Stimulated activated CD4-positive, alpha-beta T cell treated with anti-CD3 and anti-CD28 coated beads, Interleukin-12 subunit alpha, Interleukin-12 subunit beta, amount 100 ng/mL, for 24 hours (primary cell): ENCODE measurements at places on chromosomes 4 and X.
A peak's percentile ranks its signal among the peaks of the same experiment; 100 is the strongest.

DNA sequence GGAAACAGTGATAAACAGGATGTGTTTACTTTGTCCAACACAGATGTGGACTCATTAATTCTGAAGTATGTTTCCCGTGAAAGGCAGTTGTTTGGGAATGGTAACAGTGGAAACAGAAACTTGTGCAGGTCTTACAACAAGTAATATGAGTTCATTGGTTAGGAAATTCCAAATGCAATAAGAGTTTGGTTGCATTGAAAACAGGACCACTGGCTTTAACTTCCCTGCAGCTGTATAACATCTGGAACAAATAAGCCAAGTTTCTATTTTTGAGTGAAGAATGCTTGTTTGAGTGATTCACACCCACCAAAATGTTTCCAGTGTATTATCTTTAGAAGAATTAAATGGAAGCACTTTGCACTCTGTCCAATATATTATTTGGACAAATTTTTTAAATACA is 82.4 kb upstream of the BMP3 start:
- DNase-seq: no peak

- no peak for DNase-seq
Measured at GRCh38 chr4:148077581-148077980, 345.7 kb downstream of the ARHGAP10 start.

- no peak for DNase-seq
Measured at GRCh38 chr4:4507923-4508322, 33.9 kb downstream of the STX18 start.

- no peak for DNase-seq
Measured at GRCh38 chrX:80816051-80816450, 6.4 kb upstream of the BRWD3 start.

- no peak for DNase-seq
Measured at GRCh38 chr4:126291886-126292285, 977.1 kb downstream of the FAT4 start.

GRCh38 chr4:101282076-101282844 is 65.1 kb downstream of the PPP3CA start:
- no peak for DNase-seq

GRCh38 chr4:13599159-13599558 is 28.4 kb downstream of the BOD1L1 start:
- DNase-seq: no peak

DNA sequence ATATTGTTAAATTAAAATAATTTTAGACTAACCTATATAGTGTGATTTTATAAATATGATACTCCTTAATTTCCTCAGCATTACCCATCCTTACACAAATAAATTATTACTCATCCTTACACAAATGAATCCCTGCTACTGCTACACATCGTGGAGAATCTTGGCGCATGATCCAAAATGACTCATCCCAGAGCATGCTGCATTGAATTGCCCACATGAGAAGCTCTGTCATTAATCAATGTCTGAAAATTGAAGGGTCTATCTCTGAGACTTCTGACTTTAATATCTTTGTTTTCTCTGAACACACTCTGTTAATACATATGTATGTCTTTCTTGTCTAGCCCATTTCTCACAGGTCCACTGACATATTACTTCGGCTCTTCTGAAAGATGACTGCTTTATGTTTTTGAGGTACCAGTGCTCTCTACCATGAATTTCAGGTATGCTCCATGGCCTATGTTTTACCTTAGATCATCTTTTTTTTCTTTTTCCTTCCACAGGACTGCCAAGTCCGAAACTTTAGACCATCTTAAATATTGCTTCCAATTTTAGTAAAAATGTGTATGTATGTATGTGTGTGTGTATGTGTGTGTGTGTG is 15.7 kb upstream of the DUSP21 start:
- no peak for DNase-seq

GRCh38 chr4:5865896-5866599 is 26.8 kb downstream of the CRMP1 start:
- no peak for DNase-seq

DNA sequence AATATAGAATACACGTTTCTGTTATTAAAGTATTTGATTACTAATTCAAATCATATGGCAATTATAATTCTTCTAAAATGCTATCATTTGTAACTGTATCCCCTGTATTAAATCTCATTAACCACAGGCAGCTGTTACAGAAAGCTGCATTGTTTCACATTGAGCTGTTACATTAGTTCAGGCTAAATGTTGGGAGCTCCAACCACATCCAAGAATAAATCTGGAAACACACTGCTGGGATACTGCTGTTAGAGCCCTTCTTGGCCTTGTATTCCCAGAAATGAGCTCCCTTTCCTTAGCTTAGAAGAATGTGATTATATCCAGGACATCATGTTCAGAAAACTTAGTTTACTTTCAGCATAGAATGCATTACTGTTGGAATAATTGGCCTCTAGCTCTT is 48.2 kb downstream of the GUCY1B1 start:
- no peak for DNase-seq

- no peak for DNase-seq
Measured at GRCh38 chr4:26017531-26017930, 103.5 kb downstream of the SMIM20 start.

DNA sequence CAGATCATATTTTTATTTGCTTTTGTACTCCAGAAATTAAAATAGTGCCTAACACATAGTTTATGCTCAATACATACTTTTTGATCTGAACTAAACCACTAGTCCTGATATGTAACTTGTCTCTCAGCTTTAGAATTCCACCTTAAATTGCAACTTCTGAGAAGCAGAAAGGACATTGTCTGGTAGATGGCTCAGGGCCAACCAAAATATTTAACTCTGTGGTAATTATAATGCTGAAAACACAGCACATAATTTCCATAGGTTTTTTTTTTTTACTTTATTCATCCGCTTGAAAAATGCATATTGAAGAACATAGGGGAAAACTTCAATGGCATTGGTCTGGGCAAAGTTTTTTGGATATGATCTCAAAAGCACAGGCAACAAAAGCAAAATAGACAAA is 59.3 kb downstream of the AREG start:
- no peak for DNase-seq

GRCh38 chr4:13538427-13538973 is 5.8 kb downstream of the NKX3-2 start:
- DNase-seq: no peak

- no peak for DNase-seq
Measured at GRCh38 chr4:137635108-137635507, 102.8 kb upstream of the PCDH18 start.

GRCh38 chrX:111095974-111096895 is at the start of gene PAK3:
Gene PAK3 (plus strand): TSS chrX:111096191. CDS start chrX:111123104, 26,913 bp downstream.
- no peak for DNase-seq

DNA sequence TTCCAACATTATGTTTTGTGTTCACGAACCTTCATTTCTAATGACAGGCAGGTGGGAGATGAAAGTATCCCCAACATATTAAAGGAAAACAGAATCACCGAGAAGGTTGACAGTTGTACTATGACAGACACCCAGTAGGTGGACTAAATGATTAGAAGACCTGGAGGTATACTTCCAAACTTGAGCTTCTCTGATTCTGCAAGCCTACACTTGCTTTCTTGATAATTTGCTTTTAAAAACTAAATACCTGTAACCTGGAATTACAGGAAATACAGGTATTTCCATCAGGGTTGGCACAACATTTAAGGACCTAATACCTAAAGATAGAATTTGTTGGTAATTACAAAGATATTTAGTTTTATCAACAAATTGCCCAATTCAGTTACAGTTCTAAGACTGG is 43.4 kb downstream of the C4orf51 start:
- DNase-seq: no peak

GRCh38 chr4:119587796-119588195 is 40.8 kb downstream of the PDE5A start:
- no peak for DNase-seq

DNA sequence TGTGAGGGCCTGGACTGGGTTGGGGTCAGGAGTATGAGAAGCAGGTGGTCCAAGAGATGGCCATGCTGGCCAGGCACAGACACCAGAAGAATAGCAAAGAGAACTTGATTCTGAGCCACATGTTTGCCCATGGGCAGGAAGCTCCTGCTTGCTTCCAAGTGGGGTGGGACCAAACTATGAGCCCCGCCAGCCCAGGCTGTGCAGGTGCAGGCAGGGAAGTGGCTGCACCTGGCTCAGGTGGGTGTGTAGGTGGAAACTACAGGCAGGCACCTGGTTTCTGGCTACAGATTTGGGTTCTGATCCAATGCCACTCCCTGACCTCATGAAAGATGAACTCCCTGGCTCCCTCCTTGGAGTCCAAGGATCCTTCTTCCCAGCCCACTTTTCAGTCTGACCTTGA is 207.9 kb upstream of the KLF3 start:
- no peak for DNase-seq

- no peak for DNase-seq
Measured at GRCh38 chrX:74931214-74931613, 6.0 kb upstream of the NEXMIF start.

GRCh38 chrX:40152173-40152711 is 54.5 kb upstream of the BCOR start:
- no peak for DNase-seq

GRCh38 chr4:184100297-184100885 is 117.3 kb downstream of the ENPP6 start:
- peak; percentile 45 for DNase-seq

GRCh38 chrX:114842181-114842580 is 175.2 kb downstream of the IL13RA2 start:
- DNase-seq: no peak

DNA sequence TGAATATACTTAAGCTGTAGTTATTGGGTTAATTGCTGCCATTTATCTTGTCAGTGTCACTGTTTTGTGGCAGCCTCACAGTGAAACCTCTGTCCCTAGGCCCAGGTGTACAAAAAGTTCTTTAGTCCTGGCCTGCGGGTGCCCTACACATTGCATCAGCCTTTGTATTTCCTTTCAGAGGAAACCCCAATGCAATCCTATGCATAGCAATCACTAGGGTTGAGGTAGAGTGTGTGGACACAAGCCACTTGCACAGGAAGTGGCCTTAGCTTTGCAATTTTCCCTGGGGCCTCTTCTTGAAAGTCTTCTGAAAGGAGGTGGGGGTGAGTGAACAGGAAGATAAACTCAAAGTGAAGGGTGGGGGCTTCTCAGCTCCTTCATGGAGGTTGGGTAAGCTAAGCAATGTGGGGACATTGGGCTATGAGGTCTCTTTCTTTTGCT is 27.8 kb downstream of the VSIG4 start:
- no peak for DNase-seq

GRCh38 chr4:78581618-78582017 is 30.0 kb downstream of the ANXA3 start:
- DNase-seq: no peak

GRCh38 chr4:130056286-130056685 is 960.3 kb downstream of the C4orf33 start:
- DNase-seq: no peak

DNA sequence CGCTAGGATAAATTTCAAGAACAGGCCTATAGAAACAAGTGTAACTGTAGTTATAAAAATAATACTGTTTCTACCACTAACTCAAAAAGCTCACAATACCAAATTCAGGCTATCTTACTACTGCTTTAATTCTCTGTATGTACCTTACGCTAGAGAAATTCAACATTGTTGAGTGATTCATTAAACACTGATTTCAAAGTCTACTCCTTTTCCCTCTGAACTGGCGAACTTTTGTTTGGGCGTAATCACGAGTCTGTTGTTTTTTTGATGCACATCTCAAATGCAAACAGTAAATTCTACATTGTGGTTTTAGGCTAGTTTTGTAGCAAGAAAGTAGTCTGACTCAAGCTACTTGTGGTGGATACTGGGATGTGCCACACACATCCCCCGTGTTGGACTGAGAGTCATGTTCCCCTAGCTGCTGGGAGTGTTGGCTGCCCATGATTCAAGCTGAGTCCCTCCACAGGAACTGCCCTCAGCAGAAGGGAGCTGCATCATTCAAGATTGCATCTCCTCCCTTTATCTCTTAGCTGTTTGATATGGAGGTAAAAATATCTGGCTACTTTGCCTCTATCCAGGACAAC is 406.1 kb downstream of the RAPGEF2 start:
- no peak for DNase-seq

DNA sequence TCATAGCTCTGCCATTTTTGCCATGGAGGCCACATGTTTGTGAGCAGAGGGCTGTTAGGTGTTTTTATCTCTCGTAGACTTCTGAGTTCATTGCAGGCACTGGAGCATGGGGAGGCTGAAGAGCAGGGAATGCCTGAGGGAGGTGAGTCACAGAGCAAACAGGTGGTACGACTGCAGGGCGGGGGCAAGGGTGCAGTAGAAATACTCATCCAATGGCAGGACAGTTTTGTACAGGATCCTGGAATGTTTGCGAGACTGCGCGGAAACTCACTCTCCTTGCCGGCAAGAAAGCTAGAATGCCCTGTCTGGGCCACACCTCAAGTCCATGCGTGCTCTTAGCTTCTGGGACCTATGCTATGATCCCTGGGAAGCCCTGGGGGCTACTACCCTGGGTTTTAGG is 20.0 kb upstream of the VCX2 start:
- no peak for DNase-seq

DNA sequence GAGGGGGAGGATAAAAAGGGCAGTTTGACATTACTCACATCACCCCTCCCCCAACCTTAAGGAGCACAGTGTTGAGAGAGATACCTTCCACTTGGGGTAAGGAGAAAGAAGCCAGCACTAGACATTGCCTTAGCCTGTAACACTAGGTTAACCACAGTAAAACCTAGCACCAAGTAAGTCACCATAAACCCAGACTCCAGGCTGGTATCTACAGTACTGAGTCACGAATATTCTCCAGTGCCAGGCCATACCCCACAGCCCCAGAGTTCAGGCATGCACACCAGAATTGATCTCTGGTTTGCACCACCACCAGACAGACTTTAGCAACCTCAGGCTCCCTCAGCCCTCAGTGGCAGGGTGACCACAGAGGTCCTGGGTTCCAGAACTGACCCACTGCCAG is 570.4 kb downstream of the PRR32 start:
- no peak for DNase-seq
